ENCODE measurements at places on chromosomes 2 and 18.

GRCh38 chr2:204880928-204881327 lies 335.7 kb downstream of the PARD3B start:
- H3K27me3 ChIP-seq, result no peaks in the 10 kb centered on the region
- H3K4me3 ChIP-seq, result no peak overlapping the region
- no peaks in the 10 kb centered on the region for H3K4me1 ChIP-seq
- no peaks in the 10 kb centered on the region for H3K36me3 ChIP-seq
- DNase-seq, result no peak
- no peak overlapping the region for H3K27ac ChIP-seq

GRCh38 chr2:189835855-189836558 lies 51.8 kb downstream of the PMS1 start:
- H3K4me3 ChIP-seq, result no peak overlapping the region
- H3K27ac ChIP-seq, result no peak overlapping the region
- no peaks in the 10 kb centered on the region for H3K27me3 ChIP-seq
- DNase-seq, result no peak
- no peaks in the 10 kb centered on the region for H3K36me3 ChIP-seq
- H3K4me1 ChIP-seq, result no peaks in the 10 kb centered on the region

DNA sequence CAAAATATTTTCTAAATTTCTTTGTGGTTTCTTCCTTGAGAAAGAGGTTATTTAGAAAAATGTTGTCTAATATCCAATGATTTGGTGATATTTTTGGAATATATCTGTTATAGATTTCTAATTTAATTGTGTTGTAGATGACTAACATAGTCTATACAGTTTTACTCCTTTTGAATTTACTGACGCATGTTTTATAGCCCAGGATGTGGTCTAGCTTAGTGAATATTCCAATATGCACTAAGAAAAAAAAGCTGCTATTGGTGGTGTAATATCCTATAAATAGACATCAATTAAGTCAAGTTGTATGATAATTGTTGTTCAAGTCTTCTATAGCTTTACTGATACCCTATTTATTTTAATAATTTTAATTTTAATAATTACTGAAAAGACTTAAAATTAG lies 240.6 kb upstream of the CYP26B1 start:
- no peak for DNase-seq
- no peak overlapping the region for H3K27ac ChIP-seq
- no peaks in the 10 kb centered on the region for H3K27me3 ChIP-seq
- H3K36me3 ChIP-seq, result no peaks in the 10 kb centered on the region

DNA sequence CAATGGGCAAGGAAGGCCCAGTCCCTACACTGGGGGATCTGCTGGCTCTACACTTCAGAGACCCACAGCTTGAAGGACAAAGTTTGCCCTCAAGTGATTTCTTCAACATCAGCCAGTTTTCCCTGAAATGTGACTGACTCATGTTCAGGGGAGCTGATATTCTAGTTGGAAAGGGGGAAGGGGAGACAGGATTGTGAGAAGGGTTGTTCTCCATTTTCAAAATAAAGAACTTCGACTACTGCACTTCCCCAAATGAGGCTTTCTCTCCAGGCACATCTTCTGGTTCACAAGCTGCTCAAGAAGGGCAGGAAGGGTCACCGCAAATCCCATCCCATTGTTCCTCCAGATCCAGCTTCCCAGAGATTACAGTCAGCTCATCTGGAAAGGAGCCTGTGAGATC lies 117.6 kb downstream of the BCL2L11 start:
- no peaks in the 10 kb centered on the region for H3K27me3 ChIP-seq
- peaks cover 13% of the 10 kb centered on the region for H3K4me1 ChIP-seq
- H3K4me3 ChIP-seq, result no peak overlapping the region
- H3K36me3 ChIP-seq, result no peaks in the 10 kb centered on the region

GRCh38 chr2:219369447-219369861 lies 18.3 kb downstream of the DNPEP start:
- peak overlapping the region; percentile 61 for H3K27ac ChIP-seq
- peak; percentile 69 for DNase-seq
- H3K4me1 ChIP-seq, result no peaks in the 10 kb centered on the region
- no peaks in the 10 kb centered on the region for H3K27me3 ChIP-seq
